SK-MEL-5 (cell line): ENCODE measurements at places on chromosomes 7 and 10.

DNA sequence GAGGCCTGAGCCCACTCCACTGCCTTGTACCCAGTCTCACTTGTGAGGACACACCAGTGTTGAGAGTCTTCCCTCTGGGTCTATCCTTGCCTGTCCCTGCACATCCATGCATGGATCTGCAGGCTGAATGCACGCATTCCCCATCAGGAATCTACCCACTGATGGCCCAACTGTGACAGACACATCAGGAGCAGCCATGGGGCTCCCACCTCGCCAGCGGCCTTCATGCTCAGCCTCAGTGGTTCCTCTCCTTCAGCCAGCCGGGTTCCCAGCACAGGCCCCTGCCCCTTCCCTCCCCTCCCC, 21.3 kb downstream of the ANTXRL start:
- no peak for DNase-seq

DNA sequence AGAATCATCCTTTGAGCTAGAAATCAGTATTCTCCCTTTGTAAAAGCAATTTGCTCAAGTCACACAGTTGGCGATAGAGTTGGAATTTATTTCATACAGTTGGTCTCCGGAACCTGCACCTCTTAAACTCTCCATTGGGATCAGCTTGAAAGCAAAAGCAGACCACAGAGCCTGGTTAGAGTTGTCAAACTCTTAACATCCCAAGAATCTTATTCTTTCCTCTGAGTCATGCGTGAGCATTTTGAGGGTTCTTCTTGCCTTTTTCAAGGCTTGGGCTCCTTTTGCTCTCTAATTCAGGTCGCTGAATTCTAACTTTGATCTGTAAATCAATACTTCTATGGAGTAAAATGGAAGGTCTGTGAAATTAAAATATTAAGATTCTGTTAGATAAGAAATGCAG, 19.6 kb upstream of the SCIN start:
- DNase-seq = no peak

GRCh38 chr7:127665922-127666321, 13.9 kb downstream of the SND1 start:
- DNase-seq = no peak

DNA sequence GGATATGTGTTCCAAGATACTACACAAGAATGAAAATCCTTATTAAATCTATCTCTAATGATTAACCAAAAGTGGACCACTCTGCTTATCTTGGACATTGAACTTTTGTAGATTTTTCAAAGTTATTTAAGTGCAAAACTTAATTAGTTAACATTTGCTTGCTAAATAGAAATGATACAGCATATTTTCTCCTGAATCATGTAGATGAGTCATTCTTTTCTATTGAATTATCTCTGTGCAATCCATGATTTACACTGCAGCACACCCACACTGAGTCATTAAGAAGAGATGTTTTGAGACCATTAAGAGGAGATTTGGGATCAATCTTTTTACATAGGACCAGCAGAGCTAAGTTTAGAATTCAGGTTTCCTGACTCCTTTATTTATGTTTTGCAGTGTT, 6.6 kb upstream of the ABCC2 start:
- peak; percentile 57 for DNase-seq

DNA sequence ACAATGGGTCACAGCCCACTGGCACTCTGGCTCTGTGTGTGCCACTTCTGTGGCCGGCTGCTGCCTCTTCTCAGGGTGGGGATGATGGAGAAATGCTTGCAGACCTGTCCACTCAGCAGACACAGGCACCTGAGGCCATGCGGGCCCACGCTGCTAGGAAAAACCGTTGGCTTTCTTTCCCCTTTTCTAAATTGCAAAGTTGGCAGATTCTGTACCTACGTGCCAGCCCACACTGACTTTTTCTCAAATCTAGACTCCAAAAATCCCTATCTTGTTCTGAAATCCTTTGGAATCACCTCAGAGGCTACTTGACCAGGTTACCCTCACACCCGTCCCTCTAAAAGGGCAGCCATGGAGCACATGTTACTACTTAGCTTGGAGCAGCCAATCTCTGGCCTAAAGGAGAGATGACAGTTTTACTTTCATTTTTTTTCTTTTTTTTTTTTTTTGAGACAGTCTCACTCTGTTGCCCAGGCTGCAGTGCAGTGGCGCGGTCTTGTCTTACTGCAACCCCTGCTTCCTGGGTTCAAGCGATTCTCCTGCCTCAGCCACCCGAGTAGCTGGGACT, 99.4 kb downstream of the RNF216 start:
- DNase-seq = no peak

DNA sequence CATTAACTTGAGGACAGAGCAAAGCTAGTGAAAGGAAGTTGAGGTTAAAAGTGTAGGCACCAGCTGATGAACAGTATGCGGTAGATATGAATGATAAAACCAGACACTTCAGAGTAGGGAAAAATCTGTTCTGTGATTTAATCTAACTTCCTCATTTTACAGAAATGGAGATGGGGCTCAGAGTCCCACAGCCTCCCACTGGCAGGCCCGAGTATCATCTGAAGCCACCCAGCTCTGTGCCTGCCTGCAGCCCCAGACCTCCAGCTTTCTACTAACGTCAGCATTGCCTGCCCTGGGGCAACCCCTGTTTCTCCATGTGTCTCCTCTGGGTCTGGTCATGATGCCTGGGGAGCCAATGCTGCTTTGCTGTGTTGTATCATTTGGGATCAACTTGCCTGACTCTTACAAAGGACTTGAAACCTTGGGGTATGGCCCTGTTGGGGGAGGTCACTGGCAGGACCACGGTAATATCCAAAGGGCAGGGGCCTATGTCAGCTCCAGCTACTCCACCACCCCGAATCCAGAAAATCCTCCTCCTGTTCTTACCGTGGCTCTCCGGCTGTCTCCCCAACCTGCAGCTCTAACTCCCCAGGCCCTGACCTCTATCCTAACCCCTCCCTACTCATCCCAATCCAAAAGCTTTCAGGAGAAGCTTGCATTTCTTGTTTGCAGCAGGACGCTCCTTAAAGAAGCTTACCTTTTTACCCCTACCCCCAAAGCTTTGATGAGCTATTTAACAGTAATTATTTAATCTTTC, 56.2 kb upstream of the NPY start:
- no peak for DNase-seq
